ENCODE measurements at places on chromosomes 13 and 19. TPM values are rescaled to one million over a fixed set of nuclear protein-coding genes. Genes with fewer than 3 reads are reported as not detected.

Gene PALM3
- total RNA-seq = 0.63 TPM

Gene SIX5
- 17.8 TPM for total RNA-seq

Gene POGLUT2
- total RNA-seq = 9.2 TPM

Gene NR2F6
- total RNA-seq = 27.7 TPM

Gene JSRP1
- not detected for total RNA-seq

Gene SIGLEC5
- total RNA-seq = 2.0 TPM

Gene LILRB4
- total RNA-seq = 10.1 TPM

Gene CLEC11A
- 8.4 TPM for total RNA-seq

Gene DNAJC15
- total RNA-seq = 7.4 TPM

Gene ZGLP1
- 1.3 TPM for total RNA-seq

Gene RFXAP
- total RNA-seq = 6.2 TPM

Gene OLFM4
- total RNA-seq = 0.39 TPM

Gene LRFN3
- 15.1 TPM for total RNA-seq

Gene CNOT3
- total RNA-seq = 35.9 TPM

Gene CEACAM7
- total RNA-seq = 0.26 TPM

Gene LYL1
- 28.6 TPM for total RNA-seq

Gene LILRA5
- 10.8 TPM for total RNA-seq

Gene MTUS2
- 12.1 TPM for total RNA-seq

Gene CYP2F1
- not detected for total RNA-seq

Gene PSG1
- not detected for total RNA-seq

Gene PSG11
- not detected for total RNA-seq

Gene PNMA8A
- total RNA-seq = 12.4 TPM

Gene PBX4
- 1.4 TPM for total RNA-seq

Gene CASP14
- not detected for total RNA-seq

Gene LIG1
- total RNA-seq = 16.0 TPM

Gene SOX1
- not detected for total RNA-seq

Gene ZNF677
- 23.5 TPM for total RNA-seq
